ENCODE measurements at places on chromosomes 6 and 20. TPM values are rescaled to one million over a fixed set of nuclear protein-coding genes. Genes with fewer than 3 reads are reported as not detected.

DNA sequence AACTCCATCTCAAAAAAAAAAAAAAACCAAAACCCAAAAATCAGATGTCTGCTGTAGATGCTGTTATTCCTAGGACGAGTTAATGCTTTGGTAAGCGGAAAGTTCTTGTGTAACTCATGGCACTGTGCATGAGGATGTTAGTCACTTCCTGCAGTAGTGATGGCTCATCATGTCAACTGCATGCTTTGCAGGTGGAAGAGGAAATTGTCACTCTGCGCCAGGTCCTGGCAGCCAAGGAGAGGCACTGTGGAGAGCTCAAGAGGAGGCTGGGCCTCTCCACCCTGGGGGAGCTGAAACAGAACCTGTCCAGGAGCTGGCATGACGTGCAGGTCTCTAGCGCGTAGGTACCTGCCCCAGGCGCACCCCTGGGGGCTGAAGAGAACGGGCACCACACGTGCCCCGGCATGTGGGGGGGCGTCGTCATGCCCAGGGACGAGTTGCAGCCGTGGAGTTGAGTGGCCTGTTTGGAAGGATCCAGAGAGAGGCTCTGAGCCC is 8.5 kb downstream of the TPD52L2 start:
- H3K27me3 ChIP-seq: no peaks in the 10 kb centered on the region
- no peak overlapping the region for H3K27ac ChIP-seq
- peaks cover 64% of the 10 kb centered on the region for H3K36me3 ChIP-seq
- DNase-seq: no peak
- no peaks in the 10 kb centered on the region for H3K4me1 ChIP-seq

DNA sequence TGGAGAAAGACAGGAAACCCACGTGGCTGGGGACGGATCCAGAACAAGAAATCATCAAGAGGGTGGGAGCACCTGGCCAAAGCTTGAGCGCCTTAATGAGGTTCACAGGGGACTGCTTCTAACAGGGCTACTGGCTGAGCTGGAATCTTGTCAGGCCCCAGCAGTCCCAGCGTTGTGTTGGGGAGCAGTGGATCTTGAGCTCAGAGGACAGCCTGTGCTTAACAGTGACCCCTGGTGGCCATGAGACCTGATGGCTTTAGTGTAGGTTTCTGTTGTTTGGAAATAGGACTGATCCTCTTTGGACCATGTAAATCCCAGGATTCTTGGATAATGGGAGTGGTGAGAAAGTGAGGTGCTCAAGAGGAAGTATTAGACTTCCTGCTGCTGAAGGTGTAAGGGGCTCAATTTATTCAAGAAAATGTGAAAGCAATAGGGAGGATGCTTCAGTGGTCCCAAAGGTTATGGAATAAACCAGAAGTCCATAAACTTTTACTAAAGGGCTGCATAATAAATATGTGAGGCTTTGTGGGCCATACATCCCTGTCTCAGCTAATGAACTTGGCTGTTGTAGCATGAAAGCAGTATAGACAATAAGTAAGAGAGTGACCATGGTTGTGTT is 216.2 kb downstream of the NFATC2 start:
- H3K27me3 ChIP-seq: no peaks in the 10 kb centered on the region
- no peaks in the 10 kb centered on the region for H3K36me3 ChIP-seq
- no peaks in the 10 kb centered on the region for H3K4me1 ChIP-seq
- H3K4me3 ChIP-seq: no peak overlapping the region

The MEI4 gene
- total RNA-seq: 0.23 TPM

GRCh38 chr6:43428112-43428570 is 800 bp downstream of the ABCC10 start:
- H3K36me3 ChIP-seq: no peaks in the 10 kb centered on the region
- H3K4me3 ChIP-seq: peak overlapping the region; percentile 85
- DNase-seq: no peak

The NKX2-2 gene
- not detected for total RNA-seq

The MRAP2 gene
- 4.7 TPM for total RNA-seq

The GSTA3 gene
- total RNA-seq: not detected

The DOK5 gene
- 13.0 TPM for total RNA-seq

- H3K4me3 ChIP-seq: no peak overlapping the region
- H3K36me3 ChIP-seq: no peaks in the 10 kb centered on the region
- no peaks in the 10 kb centered on the region for H3K4me1 ChIP-seq
These were observed 38.6 kb upstream of the SENP6 start for GRCh38 chr6:75563032-75563431.

The ATP9A gene
- total RNA-seq: 6.4 TPM

DNA sequence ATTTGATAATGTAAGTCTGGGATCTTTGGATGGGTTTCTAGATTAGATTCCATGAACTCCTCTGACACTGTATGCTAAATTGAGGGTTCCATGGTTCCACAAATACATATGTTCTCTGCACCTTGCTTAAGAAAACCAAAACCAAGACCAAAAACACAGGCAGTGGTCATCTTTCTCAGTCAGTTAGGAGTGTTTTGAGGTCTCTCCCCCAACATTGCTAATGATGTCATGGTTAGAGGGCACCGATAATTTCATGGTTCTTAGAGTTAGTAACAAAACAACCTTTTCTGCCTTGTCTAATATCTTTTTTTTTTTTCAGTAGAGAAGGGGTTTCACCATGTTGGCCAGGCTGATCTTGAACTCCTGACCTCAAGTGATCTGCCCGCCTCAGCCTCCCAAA is 44.5 kb downstream of the ARID1B start:
- H3K4me1 ChIP-seq: peaks cover 15% of the 10 kb centered on the region
- no peak overlapping the region for H3K27ac ChIP-seq
- no peak overlapping the region for H3K4me3 ChIP-seq
- H3K27me3 ChIP-seq: no peaks in the 10 kb centered on the region

DNA sequence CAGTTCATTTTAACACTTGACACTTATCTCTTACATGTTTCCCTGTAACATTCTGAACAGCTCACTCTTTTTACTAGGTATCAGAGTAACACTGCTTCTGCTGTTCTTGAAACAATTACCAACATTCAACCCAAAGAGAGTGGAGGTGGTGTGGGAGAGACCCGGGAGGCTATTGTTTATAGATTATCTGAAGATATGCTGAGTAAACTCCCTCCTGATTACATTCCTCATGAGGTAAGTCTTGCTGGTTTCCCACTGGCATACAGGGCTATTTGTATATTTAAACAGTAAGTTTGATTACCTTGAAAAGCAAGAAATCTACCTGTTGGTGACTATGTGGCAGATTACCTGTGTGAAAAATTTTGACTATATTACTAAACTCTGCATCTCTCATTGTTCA is 39.8 kb upstream of the GLP1R start:
- DNase-seq: no peak
- no peaks in the 10 kb centered on the region for H3K27me3 ChIP-seq
- H3K27ac ChIP-seq: no peak overlapping the region
- no peaks in the 10 kb centered on the region for H3K4me1 ChIP-seq
- H3K36me3 ChIP-seq: no peaks in the 10 kb centered on the region
- H3K4me3 ChIP-seq: no peak overlapping the region

The FUT9 gene
- 4.0 TPM for total RNA-seq

DNA sequence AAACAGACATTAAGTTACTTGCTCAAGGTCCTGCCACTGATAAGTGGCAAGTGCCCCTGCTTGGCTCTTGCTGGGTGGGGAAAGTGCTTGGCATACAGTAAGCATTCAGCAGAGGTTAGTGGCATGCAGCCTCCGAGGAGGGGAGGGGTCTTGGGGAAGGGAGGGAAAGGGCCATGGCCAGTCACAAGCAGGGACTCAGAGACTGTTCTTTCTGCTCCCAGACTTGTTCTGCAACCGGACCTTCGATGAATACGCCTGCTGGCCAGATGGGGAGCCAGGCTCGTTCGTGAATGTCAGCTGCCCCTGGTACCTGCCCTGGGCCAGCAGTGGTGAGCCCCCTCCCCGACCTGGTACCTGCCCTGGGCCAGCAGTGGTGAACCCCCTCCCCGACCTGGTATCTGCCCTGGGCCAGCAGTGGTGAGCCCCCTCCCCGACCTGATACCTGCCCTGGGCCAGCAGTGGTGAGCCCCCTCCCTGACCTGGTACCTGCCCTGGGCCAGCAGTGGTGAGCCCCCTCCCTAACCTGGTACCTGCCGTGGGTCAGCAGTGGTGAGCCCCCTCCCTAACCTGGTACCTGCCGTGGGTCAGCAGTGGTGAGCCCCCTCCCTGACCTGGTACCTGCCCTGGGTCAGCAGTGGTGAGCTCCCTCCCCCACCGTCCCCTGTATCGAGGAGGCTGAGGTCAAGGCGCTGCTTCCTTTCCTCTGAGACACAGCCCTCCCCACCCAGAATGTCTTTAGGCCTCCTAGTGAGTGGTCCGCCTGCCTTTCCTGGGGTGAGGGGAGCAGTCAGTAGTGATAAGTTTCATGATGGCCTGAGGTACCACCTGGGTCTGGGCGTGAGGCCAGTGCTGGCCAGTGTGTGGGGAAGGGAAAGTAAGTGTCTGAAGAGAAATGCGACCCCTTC is 8.9 kb downstream of the GLP1R start:
- no peak overlapping the region for H3K4me3 ChIP-seq
- H3K36me3 ChIP-seq: peaks cover 3% of the 10 kb centered on the region
- DNase-seq: no peak
- peaks cover 3% of the 10 kb centered on the region for H3K27me3 ChIP-seq
- peaks cover 2% of the 10 kb centered on the region for H3K4me1 ChIP-seq

- H3K4me3 ChIP-seq: no peak overlapping the region
- H3K27me3 ChIP-seq: no peaks in the 10 kb centered on the region
- H3K36me3 ChIP-seq: no peaks in the 10 kb centered on the region
- no peak overlapping the region for H3K27ac ChIP-seq
These were observed 38.0 kb downstream of the SESN1 start for GRCh38 chr6:109056661-109057060.

Measured in H1 (cell line).